Uterus (tissue), 4 donors: ENCODE measurements at places on chromosomes 11 and 22. TPM values are rescaled to one million over a fixed set of nuclear protein-coding genes. Genes with fewer than 3 reads are reported as not detected.
A peak's percentile ranks its signal among the peaks of the same experiment; 100 is the strongest.

DNA sequence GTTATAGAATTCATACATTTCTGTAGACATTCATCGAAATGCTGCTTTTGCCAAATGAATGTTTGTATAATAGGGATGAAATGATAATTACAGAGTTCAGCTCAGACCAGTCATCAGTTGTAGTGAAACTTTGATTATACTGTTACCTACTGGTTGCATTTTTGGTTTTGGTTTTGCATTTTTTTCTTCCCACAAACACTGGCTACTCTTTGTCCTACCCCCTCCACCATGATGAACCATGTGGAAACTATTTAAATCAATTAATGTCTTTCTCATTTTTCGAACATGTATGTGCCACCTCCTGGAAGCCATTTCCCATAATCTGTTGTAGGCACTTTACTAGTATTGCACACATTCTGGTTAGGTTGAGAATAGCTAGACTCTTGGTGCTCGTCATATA, 75.3 kb upstream of the MTNR1B start:
- no peak for DNase-seq

DNA sequence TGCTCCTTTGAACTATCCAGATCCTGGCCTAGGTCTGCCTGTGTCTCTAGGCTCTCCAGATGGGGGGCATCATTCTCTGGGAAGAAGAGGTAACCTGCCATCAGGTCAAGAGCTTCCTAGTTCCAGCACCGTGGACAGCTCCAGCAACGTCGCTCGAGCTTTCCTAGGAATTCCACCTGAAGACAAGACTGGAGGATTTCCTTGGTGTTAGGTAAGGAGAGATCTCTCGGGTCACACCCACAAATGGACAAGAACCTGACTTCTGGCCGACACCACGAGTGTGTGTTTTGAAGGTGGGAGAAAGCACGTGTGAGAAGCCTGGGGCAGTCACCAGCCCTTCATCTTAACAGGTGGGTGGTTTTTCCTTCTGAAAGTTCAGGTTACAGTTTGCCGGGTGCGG, 1.2 kb downstream of the PRG3 start:
- DNase-seq: no peak

DNA sequence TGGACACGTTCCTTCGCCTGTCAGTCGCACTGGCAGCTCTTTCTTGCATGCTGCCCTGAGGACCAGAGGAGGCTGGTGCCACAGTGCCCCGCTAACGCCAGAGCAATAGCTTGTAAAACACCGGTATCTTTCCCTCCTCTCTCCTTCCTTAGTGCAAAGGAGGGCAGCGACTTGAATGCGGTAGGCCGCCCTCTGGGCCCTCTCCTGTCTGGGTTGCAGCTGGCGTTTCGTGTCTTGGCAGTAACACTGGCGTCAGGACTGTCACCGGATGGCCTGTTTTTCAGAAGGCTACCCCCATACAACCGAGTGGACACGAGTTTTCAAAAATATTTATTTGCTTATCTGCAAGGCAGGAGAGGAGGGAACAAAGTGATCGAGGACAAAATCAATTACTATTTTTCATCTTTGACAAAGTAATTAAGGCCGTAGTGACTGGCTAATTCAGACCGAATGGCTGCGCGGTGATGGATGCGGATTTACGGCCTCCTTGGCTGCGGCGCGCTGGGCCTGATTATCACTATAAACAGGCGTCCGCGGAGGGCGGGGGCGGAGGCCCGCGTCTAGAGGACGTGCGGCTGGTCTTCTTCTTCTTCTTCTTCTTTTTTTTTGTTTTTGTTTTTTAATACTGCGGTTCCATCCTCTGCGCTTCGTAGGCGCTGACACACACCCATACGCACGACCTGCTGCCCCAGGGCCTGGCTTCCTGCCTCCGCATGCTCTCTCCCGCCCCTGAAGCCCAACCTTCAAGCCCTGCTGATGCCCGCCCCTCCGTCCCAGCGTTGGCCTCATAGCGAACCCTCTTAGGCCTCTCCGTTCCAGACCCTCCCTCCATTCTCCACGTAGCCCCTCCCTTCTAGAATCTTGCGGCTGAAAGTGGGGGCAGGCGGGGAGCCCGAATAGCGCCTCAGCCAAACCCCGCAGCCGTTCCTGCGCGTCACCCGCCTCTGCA, 2.9 kb upstream of the SLC6A5 start:
- DNase-seq: no peak

DNA sequence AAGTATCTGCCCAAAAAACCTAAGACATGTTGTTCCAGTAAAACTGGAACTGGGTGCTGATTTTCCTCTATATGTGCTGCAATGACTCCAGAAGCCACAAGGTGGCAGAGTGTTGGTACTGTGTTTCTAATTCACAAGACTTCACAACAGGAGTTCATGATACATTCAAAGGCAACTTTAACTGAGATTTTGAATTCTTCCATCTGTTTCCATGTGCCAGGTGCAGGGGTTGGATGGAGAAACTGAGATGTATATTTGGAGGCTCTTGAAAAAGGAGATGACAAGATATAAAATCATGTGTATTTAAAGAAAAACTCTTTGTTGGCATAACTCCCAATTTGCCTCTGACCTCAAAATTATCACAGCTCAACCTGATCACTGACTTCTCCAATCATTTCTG, 1098.6 kb upstream of the CCDC90B start:
- DNase-seq: no peak

GRCh38 chr11:1157645-1158591, at the start of gene MUC5AC:
TSS of gene MUC5AC (plus strand) at chr11:1157953. CDS start at chr11:1158000, 47 bp downstream.
- no peak for DNase-seq

GRCh38 chr11:122069707-122070360, 46.2 kb downstream of the BLID start:
- peak; percentile 23 for DNase-seq

DNA sequence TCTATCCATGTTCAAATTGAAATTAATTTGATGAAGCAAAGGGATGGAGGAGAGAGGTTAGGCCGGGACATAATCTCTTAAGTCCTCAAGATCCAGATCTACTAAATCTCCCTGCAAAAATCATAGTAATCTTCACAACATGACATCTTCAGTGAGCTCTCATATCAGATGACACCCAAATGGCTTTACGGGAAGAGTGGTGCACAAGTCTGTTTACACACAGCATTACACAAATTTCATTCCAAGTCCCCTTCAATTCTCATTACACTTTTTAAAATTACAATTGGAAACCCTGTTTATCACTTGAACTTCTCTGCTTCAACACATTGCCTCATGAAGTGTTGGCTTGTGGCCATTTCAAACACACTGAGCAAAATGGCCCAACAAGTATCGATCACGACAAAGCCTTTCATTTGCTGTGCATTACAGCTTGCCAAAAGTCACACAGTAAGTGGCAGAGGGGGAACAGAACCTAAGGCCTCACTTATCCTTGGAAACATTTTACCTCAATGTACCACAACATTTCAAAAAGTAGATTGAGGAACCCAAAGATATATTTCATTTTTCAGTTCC, 17.9 kb upstream of the TPH1 start:
- no peak for DNase-seq

DNA sequence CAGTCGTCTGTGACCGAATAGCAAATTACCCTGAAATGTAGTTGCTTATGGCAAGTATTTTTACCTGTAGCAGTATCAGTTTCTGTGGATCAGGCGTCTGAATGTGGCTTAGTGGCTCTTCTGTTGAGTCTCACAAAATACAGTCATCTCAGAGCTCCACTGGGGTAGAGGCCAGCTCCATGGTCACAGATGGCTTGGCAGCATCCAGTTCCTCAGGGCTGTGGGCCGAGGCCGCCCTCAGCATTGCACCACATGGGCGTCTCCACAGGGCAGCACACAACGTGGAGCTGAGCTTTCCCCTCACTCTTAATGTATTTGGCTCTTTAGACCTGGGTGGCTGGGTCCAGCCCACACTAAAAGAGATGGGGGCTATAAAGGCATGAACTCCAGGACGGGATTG, 57.8 kb downstream of the SBF1 start:
- no peak for DNase-seq

DNA sequence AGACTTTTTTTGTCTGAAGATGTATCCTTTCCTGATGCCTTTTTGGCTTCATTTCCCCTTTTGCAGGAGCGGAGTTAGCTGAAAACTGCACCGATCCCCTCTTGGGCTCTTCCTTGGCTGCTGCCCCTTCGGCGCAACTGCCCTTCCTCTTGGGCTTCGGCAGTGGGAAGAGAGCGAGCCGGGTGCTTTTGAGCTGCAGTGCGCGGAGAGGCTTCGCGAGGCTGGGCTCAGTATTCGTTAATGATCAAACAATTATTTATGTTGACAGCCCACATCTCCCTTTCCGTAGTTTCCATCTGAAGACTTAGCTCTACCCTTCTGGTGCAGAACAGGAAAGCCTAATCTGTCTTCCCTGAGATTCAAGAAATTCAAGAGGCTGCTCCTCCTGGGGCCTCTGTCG, 170.8 kb downstream of the CSNK2A3 start:
- DNase-seq: no peak

- no peak for DNase-seq
Observed at GRCh38 chr11:131583421-131583820, 213.0 kb downstream of the NTM start.

DNA sequence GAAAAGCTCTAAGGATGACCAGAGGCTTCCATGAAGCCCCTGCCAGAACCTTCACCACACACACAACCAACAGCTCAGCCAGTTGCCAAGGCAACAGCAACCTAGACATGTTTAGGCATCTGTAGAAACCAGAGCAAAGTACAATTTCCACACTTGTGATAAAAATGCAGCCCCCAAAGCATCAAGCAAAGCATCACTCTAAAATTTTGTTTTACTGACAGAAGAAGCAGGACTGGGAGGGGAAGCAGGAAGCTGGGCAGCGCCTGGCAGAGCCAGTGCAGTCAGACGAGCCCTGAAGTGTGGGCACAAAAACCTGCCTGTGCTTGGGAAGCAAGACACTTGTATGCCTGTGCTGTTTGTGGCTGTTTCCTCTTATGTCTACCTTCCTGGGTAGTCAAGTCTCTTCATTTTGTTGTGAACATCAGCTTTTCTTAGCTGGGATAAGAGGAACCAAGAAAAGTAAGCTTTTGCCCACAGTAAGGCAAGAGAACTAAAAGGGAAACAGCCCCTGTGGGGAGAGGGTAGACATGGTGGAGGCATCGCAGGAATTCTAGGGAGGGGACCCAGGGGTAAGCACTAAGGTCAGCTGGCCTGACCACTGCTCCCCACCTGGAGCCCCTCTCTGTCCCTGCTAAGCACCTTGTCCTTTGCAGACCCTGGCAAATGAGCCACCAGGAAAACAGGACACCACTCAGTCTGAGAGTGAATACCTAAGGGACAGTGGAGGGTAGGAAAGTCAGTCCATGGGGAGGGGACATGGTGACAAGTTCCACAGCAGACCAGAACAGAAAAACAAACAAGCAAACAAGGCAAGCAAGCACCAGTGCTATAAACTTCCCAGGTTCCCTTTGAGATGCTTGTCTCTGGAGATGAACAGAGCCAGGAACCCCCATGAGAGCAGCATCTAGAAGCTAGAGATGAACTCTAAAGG, 13.4 kb downstream of the PACSIN2 start:
- no peak for DNase-seq

GRCh38 chr22:23816156-23816976, 22.4 kb downstream of the DERL3 start:
- DNase-seq: no peak

- DNase-seq: no peak
Observed at GRCh38 chr11:122895563-122895962, 13.0 kb downstream of the JHY start.

- no peak for DNase-seq
Observed at GRCh38 chr11:83056204-83056603, 15.5 kb downstream of the RAB30 start.

DNA sequence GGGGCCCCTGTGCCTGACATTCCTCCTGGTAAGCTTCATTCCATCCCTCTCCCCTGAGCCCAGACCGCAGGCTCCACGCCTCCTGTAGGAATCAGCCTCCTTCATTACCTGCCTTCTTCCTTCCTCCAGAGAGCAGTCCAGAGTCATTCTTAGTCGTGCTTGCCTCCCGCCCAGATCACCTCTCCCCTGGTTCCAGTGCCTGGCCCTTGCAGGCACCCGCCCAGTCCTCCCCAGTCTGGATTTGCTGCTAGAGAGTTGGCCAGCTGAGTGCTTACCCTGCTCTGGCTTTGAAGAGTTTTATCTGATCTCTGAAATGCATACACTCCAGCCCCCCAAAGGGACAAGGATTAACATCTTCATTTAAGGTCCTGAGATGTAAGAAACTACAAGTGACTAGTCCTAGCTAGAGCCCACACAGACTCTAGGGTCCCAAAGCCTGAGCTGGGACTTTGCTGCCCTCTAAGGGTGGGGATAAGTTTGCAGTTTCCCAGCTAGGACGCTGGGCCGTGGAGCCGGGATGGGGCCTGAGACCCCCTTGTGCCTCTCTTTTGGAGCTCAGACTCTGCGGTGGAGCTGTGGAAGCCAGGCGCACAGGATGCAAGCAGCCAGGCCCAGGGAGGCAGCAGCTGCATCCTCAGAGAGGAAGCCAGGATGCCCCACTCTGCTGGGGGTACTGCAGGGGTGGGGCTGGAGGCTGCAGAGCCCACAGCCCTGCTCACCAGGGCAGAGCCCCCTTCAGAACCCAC, 1.6 kb downstream of the NR1H3 start:
- no peak for DNase-seq

- DNase-seq: no peak
Observed at GRCh38 chr11:90510839-90511238, 288.0 kb upstream of the CHORDC1 start.

GRCh38 chr11:28104984-28105383, 3.0 kb downstream of the KIF18A start:
- DNase-seq: no peak

GRCh38 chr11:43410394-43410793, 51.7 kb downstream of the TTC17 start:
- no peak for DNase-seq

- no peak for DNase-seq
Observed at GRCh38 chr22:17258788-17259148, 39.5 kb upstream of the ADA2 start.

DNA sequence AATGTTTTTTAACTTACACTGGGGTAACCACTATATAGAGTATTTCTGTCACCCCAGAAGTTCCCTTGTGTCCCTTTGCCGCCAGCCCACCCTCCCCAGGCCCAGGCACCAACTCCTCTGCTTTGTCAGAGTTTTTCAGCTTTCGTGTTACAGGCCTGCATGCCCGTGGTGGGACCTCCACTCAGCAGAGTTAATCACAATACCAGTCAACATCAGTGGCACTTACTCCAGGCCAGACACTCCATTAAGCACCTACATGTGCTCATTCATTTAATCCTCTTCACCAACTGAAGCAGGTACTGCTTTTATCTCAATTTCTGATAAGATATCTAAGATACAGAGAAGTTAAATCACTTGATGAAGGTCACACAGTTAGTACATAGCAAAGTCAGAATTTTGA, 63.3 kb downstream of the LIF start:
- no peak for DNase-seq

DNA sequence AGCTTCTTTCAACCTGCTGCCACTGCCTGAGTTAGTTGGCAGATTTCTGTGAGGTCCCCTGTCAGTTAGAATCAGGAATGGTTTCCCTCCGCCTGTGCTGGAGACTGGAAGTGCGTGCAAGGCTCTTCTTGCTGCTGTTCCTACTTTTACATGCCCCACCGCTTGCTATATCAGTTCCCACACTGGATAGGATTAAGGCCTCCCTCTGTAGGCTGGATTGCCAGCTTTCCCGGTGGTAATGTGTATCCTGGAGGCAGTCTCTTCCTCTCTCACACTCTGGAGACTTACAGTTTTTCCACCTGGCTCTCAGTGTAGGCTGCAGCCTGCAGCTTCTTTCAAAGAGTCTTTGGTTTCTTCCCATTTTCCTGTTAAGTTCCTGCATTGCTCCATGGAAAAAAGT, 66.5 kb downstream of the ARHGAP42 start:
- DNase-seq: no peak

GAL3ST3 gene
- 2.1 TPM for total RNA-seq

APLNR gene
- 112 TPM for total RNA-seq

OMP gene
- not detected for total RNA-seq

SPINDOC gene
- total RNA-seq: 1.3 TPM

MAPK11 gene
- total RNA-seq: 39.5 TPM

PKDREJ gene
- total RNA-seq: not detected

TRIM6 gene
- total RNA-seq: 7.7 TPM

NUMA1 gene
- 286 TPM for total RNA-seq
